H7 (cell line): ENCODE measurements at places on chromosomes 6 and 20.

GRCh38 chr6:31860349-31860748, 2.3 kb downstream of the NEU1 start:
- DNase-seq, result peak; percentile 13

GRCh38 chr6:22364306-22364705, 67.5 kb upstream of the PRL start:
- DNase-seq, result no peak

- DNase-seq, result no peak
Measured at GRCh38 chr6:13300643-13301590, 27.4 kb downstream of the TBC1D7 start.

DNA sequence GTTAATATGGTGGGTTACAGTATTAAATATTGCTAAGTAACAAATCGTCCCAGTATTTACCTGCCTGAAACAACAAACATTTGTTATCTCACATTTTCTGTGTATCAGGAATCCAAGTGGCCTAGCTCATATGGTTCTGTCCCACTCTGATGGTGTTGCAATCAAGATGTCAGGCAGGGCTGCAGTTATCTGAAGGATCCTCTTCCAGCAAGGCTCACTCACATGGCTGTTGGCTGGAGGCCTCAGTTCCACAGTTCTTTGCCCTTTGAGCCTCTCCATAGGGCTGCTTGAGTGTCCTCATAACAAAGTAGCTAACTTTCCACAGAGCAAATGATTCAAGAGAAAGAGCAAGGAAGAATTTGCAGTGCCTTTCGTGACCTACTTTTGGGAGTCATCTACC, 17.7 kb downstream of the RAB22A start:
- no peak for DNase-seq

- DNase-seq, result no peak
Measured at GRCh38 chr6:14589175-14589574, 471.6 kb downstream of the CD83 start.

GRCh38 chr6:77656999-77657764, 4.3 kb downstream of the MEI4 start:
- DNase-seq, result no peak
